Heart left ventricle (tissue), 16 donors: ENCODE measurements at places on chromosomes 6 and 20.
A peak's percentile ranks its signal among the peaks of the same experiment; 100 is the strongest.

GRCh38 chr20:31923388-31924331 is 28.2 kb downstream of the PDRG1 start:
- H3K27ac ChIP-seq: no peak overlapping the region
- no peaks in the 10 kb centered on the region for H3K4me1 ChIP-seq
- no peak overlapping the region for H3K4me3 ChIP-seq

DNA sequence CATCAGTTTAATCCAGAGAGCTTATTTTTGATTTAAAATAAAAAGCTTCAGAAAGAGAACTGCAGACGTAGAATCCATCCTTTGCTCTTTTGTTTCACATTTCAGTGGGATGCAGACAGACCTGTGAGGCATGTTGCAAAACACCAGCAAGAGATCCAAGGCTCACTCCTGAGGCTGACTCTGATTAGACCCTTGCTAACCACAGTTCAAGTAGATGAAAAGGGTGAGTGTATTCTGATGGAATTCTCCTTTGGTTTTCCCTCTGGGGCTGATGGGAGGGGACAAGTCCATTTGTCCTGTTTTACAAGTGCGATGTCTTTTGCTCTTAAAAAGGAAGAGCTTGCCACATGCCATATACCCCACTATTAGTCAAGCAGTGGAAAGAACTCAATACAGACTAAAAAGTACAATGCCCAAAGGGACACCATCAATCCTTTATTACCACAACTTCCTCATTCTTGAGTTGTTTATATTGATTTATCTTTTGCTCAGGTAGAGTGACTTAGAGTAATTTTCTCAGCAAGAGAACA is 772.7 kb downstream of the MAFB start:
- H3K4me1 ChIP-seq: no peaks in the 10 kb centered on the region
- H3K4me3 ChIP-seq: no peak overlapping the region
- H3K36me3 ChIP-seq: no peaks in the 10 kb centered on the region
- DNase-seq: no peak
- H3K27ac ChIP-seq: no peak overlapping the region

DNA sequence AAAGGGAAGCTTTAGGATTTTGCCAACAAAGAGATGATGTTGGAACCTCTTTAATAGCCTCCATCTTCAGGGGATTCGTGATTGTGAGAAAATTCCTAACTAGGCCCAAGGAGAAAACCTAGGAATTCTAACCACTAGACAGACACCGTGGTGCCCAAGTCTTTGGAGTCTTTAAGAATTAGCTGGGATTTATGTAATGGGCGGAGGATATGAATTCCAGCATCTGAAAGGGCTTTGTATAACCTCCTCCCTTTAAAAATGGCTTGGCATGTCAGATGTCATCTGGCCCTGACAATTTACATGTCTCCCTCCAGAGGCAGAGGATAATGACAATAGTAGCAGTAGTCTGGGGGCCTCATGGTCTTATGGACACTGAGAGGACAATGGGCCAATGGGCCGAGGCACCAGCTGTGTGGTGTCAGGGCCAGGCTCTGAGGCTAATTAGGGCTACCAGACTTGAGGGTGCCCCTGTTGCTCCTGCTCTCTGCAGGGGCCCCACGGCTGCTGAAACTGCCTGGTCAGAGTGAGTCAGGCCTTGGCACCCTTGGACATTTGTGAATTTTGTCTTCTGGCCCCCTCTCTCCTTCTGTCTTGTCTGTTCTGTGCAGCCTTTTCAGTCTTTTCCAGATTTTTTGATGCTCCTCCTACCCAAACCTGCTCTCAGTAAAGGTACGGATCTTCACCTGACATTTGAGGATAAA is 113.9 kb downstream of the EDN1 start:
- H3K4me3 ChIP-seq: no peak overlapping the region
- no peak for DNase-seq
- no peaks in the 10 kb centered on the region for H3K27me3 ChIP-seq
- H3K36me3 ChIP-seq: no peaks in the 10 kb centered on the region
- peak overlapping the region; percentile 47 for H3K27ac ChIP-seq
- H3K4me1 ChIP-seq: peaks cover 4% of the 10 kb centered on the region

DNA sequence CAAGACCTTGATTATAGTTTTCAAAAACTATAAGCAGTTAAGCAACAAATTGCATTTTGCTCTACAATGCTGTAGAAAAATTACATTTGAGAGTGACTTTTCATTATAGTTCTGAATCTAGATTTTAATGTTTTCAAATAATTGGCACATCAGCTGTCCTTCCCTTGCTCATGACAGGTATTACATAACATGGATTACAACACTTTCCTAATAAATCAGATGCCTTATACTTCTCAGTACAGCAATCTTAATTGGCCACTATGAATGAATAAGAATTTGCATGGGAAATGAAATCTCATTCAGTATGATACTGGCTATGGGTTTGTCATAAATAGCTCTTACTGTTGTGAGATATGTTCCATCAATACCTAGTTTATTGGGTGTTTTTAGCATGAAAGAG is 29.9 kb downstream of the HSF2 start:
- H3K36me3 ChIP-seq: peaks cover 92% of the 10 kb centered on the region
- H3K4me1 ChIP-seq: no peaks in the 10 kb centered on the region
- H3K27me3 ChIP-seq: no peaks in the 10 kb centered on the region
- H3K27ac ChIP-seq: no peak overlapping the region

DNA sequence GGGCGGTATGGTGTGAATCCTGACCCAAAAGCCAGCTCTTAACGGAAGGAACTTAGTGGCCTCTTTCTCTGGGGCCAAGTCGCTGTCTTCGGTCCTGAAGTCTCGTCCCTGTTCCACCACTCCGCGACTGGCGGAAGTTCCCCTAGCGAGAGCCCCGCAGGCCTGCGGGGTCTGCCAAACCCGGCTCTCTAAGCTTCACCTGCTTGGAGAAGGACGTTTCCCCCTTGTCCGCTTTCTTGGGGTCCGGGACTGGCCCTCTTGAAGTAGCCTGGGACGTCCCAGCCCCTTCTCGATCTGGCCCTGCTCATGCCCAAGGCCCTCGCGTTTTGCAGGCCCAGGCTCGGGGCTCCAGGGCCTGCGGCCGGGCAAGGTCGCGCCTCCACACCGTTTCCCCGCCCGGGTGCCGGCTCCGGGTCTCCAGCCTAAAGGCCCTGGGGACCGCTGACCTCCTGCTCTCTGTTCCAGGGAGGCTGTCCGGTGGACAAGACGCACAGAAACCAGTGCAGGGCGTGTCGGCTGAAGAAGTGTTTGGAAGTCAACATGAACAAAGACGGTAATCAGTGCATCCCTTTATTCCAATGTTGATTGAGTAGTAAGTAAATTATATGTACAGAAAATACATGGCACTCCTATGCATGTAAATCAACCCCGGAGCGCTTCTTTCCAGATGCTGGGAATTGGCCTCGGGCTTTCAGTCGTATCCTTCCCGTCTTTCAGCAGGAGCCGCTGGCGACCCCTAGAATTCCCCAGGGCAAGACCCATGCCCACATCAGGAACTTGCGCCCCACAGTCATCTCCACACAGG is 8.8 kb downstream of the NR2E1 start:
- H3K27me3 ChIP-seq: peaks cover 98% of the 10 kb centered on the region
- no peak overlapping the region for H3K27ac ChIP-seq
- no peak overlapping the region for H3K4me3 ChIP-seq
- peaks cover 11% of the 10 kb centered on the region for H3K4me1 ChIP-seq

- DNase-seq: no peak
- no peaks in the 10 kb centered on the region for H3K4me1 ChIP-seq
- no peak overlapping the region for H3K27ac ChIP-seq
Observed at GRCh38 chr6:72748759-72749158, 126.9 kb downstream of the KCNQ5 start.

DNA sequence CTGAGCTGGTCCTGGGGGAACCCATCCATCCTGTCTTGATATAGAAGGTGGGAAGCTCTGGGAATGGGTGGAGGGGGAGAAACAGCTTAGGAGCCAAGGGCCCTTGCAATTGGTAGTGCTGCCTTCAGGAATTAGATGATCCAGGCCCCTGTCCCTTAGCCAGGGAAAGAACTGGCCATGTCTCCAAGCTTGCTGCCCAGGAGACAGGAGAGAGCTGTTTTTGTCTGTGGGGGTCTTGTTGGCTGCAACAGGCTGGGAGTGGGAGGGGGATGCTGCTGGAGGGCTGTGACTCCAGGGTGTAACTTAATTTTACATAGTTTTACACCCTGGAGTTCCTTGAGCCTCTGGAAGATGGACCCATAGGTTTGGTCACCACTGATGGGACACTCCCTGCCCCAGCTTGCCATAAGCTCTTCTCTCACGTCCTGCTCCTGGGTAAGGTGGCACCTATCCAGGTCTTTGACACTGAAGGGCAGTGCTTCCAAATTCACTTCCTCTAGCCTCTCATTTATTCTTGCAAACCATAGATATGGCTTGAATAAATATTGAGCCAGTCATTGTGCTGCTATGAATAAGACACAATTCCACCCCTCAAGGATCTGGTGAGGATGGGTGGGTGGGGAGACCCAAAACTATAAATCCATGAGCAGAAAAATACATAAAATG is 16.8 kb downstream of the VEGFA start:
- H3K27me3 ChIP-seq: no peaks in the 10 kb centered on the region
- H3K36me3 ChIP-seq: peaks cover 10% of the 10 kb centered on the region
- H3K27ac ChIP-seq: no peak overlapping the region
- no peak overlapping the region for H3K4me3 ChIP-seq

DNA sequence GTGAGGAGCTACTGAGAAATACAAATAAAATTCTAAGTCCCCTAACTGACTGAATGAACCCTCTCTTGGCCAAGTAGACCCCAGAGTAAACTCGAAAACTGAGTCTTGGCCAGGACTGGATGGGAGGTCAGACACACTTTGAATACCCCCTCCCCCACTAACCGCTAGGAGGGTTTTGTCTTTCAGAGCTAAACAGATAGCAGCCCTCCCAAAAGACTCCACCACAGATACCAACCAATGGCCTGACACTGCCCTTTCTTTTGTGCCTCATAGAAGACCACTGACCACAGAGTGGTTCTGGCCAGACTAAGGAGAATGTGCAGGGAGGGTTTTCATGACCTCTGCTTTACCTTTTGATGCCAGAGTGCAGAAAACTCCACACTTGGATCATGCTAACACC is 42.1 kb downstream of the SPACA1 start:
- H3K27me3 ChIP-seq: no peaks in the 10 kb centered on the region
- no peaks in the 10 kb centered on the region for H3K4me1 ChIP-seq
- no peak overlapping the region for H3K4me3 ChIP-seq
- no peak overlapping the region for H3K27ac ChIP-seq
- H3K36me3 ChIP-seq: no peaks in the 10 kb centered on the region

DNA sequence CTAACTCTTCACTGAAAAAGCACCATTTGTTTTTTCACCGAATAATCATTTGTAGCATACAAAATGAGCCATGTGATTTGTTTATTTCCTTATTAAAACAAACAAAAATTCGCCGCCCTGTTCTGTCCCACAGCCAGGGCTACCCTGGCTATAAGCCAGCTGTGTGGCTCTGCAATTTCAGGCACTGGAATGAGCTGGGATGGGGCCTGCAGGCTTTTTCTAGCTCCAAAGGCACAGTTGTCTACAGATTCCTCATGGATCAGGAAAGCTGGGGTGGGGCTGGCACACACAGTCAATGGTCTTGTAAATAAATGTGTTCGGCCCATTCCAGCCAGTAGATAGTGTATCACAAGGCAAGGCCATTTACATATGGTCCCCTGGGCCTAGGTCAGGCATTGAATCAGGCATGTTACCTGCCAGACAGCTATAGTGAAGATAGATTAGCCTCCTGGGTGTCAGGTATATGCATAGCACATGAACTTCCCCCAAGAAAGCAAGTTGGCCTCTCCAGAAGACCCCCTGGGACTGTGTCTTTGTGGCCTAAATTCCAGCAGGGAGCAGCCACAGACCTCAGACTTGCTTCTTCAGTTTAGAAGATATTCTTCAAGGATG is 608.9 kb downstream of the MAFB start:
- no peak for DNase-seq
- no peak overlapping the region for H3K4me3 ChIP-seq
- no peak overlapping the region for H3K27ac ChIP-seq
- no peaks in the 10 kb centered on the region for H3K4me1 ChIP-seq
- H3K27me3 ChIP-seq: no peaks in the 10 kb centered on the region

- H3K4me3 ChIP-seq: no peak overlapping the region
- no peaks in the 10 kb centered on the region for H3K4me1 ChIP-seq
- no peaks in the 10 kb centered on the region for H3K27me3 ChIP-seq
- no peaks in the 10 kb centered on the region for H3K36me3 ChIP-seq
- DNase-seq: no peak
Observed at GRCh38 chr6:11979866-11980265, 32.2 kb upstream of the HIVEP1 start.

- peaks cover 13% of the 10 kb centered on the region for H3K4me1 ChIP-seq
- no peaks in the 10 kb centered on the region for H3K36me3 ChIP-seq
- DNase-seq: no peak
- H3K27ac ChIP-seq: no peak overlapping the region
Observed at GRCh38 chr6:132188556-132189264, 212.6 kb downstream of the MOXD1 start.

DNA sequence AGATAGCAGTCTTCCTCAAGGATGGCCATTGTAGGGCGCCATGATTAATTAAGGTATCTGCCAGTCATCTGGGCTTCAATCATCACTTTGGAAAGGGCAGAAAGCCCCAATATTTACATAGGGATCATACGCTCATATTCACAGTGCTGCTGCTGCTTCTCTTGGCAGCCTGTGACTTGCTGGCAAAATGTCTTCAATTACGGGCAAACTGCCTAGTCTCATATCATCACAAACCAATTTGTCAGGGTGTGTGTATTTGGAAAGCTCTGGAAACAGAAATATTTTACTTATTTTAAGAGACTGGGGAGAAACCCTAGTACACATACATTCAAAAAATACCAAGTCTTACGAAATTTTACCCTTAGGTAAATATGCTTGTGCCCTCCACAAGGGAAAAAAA is 77.6 kb downstream of the SAMD5 start:
- no peak overlapping the region for H3K4me3 ChIP-seq
- no peaks in the 10 kb centered on the region for H3K27me3 ChIP-seq
- H3K27ac ChIP-seq: no peak overlapping the region
- DNase-seq: no peak

GRCh38 chr6:38482466-38482865 is 157.3 kb downstream of the BTBD9 start:
- H3K27me3 ChIP-seq: no peaks in the 10 kb centered on the region
- no peak for DNase-seq
- peaks cover 3% of the 10 kb centered on the region for H3K4me1 ChIP-seq
- no peaks in the 10 kb centered on the region for H3K36me3 ChIP-seq
- no peak overlapping the region for H3K4me3 ChIP-seq
- H3K27ac ChIP-seq: no peak overlapping the region

DNA sequence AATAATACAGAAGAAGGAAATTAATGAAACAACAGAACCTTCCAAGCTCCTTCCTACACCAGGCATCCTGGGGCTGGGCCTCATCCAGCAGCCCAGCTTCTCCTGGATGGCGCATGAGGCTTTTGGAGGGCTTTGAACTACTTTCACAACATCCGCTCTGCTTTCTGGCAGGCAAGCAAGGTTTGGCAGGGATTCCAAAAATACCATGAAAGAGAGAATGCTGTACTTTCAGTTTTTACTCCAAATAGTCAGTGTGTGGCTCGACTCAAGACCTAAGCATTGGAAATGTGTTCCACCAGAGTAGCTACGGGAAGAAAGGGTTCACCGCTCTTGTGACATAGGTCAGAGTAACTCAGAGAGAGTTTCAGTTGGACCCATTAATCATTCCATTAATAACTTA is 125.4 kb downstream of the OPRM1 start:
- H3K27ac ChIP-seq: no peak overlapping the region
- H3K4me3 ChIP-seq: no peak overlapping the region
- H3K36me3 ChIP-seq: no peaks in the 10 kb centered on the region
- H3K4me1 ChIP-seq: no peaks in the 10 kb centered on the region
- H3K27me3 ChIP-seq: no peaks in the 10 kb centered on the region
